ENCODE measurements at places on chromosomes 13 and 19.

DNA sequence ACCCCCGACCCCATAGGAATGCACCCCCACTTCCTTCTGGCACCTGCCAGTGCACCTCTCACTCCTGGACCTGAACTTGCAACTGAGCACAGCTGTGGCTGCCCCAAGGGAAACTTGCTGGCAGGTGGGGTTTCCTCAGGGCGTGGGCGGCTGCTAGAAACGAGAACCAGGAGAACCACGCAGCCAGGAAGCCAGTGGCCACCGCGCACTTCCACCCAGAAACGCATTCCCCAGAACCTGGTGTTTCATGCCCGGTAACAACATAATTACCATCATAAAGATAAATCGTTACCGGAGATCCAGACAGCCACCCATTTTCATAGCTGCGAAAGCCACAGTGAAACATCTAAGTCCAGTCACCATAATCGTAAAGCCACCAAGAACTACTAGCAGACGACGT, 75.2 kb upstream of the C13orf46 start:
- DNase-seq: peak; percentile 59

DNA sequence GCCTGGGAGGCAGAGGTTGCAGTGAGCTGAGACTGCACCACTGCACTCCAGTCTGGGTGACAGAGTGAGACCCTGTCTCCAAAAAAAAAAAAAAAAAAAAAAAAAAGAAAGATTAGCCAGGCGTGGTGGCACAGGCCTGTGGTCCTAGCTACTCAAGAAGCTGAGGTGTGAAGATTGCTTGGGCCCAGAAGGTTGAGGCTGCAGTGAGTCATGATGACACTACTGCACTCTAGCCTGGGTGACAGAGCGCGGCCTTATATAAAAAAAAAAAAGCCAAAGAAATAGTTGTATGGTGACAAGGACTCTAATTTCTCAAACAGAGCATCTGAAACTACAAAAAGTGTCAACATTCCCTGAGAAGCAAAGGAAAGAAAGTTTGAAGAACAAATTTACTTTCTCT, 3.4 kb downstream of the PBX4 start:
- DNase-seq: no peak

GRCh38 chr19:40393894-40394815, 4.2 kb upstream of the HIPK4 start:
- no peak for DNase-seq

DNA sequence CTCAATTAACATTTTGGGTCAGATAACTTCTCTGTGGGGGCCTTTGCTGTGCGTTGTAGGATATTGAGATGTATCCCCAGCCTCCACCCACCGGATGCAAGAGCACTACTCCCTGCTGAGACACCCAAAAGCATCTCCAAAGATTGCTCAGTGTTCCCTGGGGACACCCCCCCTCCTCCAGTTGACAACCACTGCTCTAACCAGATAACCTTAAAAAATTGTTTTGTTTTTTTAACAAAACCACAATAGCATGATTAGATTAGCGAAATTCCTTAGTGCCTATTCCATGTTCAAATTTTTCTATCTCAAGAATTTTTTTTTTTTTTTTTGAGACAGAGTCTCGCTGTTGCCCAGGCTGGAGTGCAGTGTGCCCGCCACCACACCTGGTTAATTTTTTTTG, 2.6 kb upstream of the EPN1 start:
- no peak for DNase-seq

- DNase-seq: no peak
Measured at GRCh38 chr13:91693466-91693865, 295.0 kb downstream of the GPC5 start.

GRCh38 chr19:38443458-38443999, 10.0 kb downstream of the RYR1 start:
- DNase-seq: no peak

DNA sequence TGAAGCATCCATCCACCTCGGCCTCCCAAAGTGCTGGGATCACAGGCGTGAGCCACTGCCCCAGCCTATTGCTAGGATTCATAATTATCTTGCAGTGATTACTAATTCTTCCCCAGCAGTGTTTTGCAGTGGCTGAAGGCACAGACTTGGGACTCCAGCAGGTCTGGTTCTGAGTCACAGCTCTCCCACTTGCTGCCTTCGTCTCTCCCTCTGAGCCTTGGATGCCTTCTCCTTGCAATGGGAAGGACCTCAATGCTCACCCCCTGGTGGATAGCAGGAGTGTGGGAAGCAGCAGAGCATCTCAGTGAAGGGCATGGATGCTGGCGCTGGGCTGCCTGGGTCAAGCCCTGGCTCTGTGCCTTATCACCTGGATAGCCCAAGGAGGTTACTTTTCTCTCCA, 37.6 kb upstream of the SHKBP1 start:
- no peak for DNase-seq

- DNase-seq: no peak
Measured at GRCh38 chr19:31326329-31327028, 22.8 kb downstream of the TSHZ3 start.

- DNase-seq: no peak
Measured at GRCh38 chr19:58357481-58358145, 4.3 kb upstream of the A1BG start.

DNA sequence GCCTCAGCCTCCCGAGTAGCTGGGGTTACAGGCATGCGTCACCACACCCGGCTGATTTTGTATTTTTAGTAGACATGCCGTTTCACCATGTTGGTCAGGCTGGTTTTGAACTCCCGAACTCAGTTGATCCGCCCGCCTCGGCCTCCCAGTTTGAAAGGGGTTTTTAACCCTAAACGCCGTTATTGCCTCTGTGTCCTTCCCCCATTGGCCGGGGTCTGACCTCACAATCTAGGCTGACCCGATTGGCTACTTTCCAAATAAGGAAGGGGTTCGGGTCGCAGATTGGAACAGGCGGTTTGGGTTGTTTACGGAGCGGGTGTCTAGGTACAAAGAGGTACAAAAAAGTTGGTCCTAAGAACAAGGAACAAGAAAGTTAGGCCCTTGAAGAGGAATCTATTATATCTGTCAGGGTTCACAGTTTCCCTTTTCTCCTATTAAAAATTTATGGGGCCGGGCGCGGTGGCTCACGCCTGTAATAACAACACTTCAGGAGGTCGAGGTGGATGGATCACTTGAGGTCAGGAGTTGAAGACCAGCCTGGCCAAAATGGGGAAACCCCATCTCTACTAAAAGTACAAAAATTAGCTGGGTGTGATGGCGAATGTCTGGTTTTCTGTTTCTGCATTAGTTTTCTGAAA, 1.0 kb downstream of the ZNF253 start:
- DNase-seq: peak; percentile 2

DNA sequence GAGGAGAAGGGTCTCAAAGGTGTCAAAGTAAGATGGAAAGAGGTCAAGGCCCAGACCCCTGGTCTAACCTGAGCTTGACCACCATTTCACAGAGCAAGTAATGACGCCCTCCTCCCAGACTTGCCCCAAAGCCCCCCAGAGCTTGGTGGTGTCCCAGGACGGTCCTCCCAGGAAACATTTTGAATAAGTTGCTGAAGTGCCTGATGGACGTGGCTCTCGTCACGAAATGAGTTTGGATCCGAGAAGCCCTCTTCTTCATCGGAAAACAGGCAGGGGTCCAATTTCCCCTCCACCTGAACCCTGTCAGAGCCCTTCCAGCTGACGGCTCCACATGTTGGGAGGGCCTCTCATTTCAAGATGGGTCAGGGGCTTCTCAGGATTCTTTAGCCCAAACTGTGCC, 54.5 kb upstream of the TPM4 start:
- no peak for DNase-seq

DNA sequence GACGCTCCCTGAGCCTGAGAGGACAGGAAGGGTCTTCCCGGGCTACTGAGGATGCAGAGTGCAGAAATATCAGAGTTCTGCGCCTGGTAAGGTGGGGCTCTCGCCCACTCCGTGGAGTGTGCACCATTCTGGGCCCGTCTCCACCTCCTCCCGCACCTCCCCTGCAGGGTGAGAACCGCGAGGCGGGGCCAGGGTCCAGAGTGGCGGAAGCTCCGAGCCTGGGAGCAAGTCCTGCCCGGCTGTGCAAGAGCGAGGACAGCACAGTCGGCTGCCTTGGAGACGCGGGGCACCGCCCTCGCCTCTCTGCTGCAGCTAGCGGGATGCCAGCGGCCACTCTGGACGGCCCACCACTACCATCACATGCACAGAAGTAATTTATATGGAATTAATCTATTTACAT, 2304.4 kb downstream of the PCDH9 start:
- DNase-seq: no peak

DNA sequence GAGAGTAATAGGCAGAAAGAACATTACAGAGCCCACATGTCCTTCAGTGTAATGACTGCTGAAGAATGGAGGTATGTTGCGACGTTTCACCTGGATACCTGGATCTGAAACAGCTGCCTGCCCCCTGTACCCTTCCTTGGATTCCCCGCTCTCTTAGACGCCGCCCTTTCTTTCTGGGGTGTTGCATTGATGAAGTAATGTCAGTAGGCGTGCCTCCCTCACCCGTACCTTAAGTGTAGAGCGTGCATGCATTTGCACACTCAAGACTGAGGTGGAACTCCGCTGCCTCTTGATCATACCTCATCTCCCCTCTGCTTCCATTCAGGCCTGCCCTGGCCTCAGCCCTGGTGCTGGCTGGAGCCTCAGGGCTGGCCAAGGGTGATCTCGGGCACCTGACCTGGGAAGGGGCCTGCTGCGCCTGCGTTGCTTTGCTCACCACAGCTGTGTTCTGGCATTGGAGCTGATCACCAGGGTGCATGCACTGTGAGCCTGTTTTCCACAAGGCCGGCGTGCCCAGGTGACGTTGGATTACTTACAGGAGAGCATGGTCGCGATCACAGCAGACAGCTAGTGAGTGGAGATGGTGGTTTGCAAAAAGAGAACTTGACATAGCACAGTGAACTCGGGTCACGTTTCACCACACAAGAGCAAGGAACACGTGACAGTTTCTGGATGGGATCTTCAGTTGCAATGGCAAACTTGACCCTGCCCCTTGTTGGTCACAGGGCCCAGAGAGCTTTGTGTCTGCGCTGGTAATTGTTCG, 99.0 kb downstream of the ARHGEF7 start:
- peak; percentile 35 for DNase-seq

- DNase-seq: no peak
Measured at GRCh38 chr13:55948175-55948574, 1192.5 kb upstream of the PRR20A start.

DNA sequence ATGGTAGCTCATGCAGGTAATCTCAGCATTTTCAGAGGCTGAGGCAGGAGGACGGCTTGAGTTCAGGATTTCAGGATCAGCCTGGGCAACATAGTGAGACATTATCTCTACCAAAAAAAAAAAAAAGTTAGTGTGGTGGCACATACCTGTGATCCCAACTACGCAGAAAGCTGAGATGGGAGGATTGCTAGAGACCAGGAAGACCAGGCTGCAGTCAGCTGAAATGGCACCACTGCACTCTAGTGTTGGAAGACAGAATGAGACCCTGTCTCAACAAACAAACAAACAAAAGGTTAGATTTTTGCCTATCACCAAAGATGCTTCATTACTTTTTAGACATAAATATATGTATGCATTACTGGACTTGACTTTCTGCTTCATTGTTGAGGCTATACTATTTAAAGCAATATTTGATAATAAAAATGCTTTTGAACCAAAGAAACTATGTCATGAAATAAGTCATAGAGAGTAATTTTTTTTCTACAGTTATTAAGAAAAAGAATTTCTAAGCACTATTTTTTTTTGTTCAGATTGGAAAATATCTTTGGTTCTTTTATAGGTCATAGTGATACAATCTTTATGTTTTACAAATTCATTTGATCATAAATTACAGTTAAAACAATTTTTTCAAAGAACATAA, 1180.1 kb upstream of the ATXN8OS start:
- DNase-seq: no peak

DNA sequence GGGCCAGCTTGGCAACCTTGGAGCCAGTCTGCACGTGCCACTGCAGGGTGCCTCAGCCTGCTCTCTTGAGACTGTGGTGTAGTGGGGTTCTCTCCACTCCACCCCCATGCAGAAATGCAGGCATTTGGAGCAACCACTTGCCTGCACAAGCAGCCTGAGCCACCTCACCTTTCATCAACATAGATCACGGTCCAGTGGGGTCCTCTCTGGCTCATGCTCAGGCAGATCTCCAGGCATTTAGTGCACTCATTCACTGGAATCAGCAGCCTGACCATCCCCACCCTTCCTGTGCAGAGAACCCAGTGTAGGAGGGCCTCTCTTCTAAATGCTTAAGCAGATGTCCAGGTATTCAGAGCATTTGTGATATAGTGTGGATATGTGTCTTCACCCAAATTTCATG, 2330.1 kb downstream of the PCDH9 start:
- no peak for DNase-seq

DNA sequence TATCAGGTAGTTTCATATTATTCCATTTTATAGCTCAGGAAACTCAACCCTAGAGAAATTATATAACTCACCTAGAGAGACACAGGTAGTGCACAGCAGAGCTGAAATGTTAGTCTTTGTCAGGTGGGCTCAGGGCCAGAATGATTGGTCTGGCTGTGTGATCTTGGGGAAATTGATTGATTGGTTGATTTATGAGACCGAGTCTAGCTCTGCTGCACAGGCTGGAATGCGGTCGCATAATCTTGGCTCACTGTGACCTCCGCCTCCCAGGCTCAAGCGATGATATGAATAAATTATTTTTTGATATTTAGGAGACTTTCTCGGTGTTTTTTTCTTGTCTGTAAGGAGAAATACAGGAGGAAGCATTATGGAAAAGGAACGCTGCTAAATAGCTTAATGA, 239.9 kb upstream of the SLC10A2 start:
- DNase-seq: no peak

DNA sequence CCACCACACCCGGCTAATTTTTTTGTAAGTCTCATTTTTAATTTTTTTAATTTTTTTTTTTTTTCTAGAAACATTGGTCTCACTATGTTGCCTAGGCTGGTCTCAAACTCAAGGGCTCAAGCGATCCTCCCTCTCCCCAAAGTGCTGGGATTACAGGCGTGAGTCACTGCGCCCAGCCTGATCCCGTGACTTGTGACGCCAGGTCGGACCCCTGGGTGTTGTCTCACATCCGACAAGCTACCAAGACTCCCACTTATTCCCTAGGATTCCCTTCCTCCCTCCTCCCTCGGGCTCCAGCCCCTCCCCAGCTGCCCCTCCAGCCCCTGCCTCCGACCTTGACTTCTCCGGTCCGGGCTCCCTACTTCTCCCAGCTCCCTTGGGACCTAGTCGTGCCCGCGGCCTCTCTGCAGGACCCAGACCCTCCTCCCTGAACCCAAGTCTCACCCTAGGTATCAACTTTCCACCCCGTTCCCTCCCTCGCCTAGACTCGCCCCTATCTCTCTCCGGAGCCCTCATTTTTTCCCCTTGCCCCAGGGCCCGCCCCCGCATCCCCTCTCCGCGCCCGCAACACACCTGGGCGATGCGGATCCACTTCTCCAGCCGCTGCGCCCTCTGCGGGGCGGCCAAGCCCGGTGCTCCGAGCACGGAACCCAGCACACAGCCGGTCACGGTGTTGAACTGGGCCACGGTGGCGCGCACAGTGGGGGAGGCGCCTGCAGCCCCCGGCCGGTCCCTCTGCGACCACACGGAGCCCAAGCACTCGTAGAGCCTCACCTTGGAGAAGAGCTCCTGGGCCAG, 13.1 kb downstream of the RGL3 start:
- no peak for DNase-seq

- no peak for DNase-seq
Measured at GRCh38 chr13:40488869-40489391, 177.5 kb downstream of the FOXO1 start.

- DNase-seq: peak; percentile 84
Measured at GRCh38 chr19:38557205-38557799, 60.5 kb downstream of the MAP4K1 start.

Data from inflammatory macrophage treated with lipopolysaccharide for 1 hour (primary cell).